ENCODE measurements at places on chromosomes 16 and 17.
A peak's percentile ranks its signal among the peaks of the same experiment; 100 is the strongest.

- ATAC-seq, result no peak
Measured at GRCh38 chr17:60321336-60322055, 70.4 kb downstream of the USP32 start.

DNA sequence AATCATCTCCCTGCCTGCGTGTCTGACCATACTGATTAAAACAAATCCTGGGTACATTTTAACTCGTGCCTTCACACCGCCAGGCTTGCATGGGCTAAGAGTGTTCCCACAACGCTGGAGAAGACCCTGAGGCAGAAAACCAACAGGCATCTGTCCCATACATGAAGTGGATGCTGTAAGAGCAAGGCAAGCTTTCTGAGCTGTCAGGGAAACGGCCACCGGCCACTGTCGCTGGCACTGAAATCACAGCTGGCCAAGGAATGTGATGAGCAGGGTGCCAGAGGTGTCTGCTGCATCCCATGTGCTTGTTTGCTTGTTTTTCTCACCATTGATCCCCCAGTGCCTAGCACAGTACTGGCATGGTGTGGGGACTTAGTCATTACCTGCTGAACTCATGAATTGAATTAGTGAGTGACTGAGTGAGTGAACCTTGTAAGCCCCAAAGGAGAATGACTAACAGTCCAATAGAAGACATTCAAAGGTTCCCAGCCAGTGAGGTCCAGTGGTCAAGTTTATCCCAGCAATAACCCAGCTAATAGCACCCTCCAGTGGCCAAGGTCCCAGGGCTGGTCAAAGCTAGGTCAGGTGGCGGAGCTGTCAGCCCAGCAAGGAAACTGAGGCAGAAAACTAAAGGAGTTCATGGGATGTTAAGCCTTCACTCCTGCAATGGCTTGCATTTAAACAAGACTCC lies 92.7 kb upstream of the CDH5 start:
- ATAC-seq, result no peak

DNA sequence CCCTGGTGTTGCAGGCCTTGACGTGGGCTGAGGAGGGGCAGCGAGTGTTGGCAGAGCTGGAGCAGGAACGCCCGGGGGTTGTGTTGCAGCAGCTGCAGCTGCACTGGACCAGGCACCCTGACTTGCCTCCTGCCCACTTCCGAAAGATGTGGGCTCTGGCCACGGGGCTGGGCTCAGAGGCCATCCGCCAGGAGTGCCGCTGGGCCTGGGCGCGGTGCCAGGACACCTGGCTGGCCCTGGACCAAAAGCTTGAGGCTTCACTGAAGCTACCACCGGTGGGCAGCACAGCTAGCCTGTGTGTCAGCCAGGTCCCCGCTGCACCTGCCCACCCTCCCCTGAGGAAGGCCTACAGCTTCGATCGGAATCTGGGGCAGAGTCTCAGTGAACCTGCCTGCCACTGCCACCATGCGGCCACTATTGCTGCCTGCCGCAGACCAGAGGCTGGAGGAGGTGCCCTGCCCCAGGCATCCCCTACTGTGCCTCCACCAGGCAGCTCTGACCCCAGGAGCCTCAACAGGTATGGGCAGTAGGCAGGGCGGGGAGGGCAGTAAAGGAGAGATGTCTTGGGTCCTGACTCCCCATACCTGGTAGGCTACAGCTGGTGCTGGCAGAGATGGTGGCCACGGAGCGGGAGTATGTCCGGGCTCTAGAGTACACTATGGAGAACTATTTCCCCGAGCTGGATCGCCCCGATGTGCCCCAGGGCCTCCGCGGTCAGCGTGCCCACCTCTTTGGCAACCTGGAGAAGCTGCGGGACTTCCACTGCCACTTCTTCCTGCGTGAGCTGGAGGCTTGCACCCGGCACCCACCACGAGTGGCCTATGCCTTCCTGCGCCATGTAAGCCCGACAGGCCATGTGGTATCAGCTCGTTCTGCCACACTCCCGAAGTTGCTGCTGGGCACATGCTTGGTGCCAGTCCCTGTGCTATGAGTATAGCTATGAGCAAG lies 5.6 kb downstream of the PLEKHG4 start:
- peak; percentile 43 for ATAC-seq

DNA sequence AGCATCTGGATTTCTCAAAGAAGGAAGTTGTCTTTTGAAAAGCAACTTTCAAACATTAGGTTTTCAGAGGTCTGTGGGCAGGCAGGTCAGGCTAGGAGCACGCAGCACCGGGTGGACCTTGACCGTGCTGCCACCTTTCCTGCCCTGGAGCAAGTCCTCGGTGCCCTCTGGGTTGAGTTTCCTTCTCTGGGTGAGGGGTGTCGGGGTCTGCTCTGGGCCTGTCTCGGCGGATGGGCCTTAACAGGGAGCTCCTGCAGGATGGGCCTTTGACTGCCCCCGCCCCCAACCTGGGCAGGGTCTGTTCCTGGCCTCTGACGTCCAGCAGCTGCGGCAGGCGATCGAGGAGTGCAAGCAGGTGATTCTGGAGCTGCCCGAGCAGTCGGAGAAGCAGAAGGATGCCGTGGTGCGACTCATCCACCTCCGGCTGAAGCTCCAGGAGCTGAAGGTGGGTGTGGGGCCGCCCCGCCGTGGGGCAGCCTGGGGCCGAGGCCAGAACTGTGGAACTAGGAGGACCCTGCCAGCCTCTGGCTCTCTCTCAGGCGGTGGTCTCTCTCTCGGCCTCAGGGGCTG lies 8.7 kb downstream of the DEF8 start:
- ATAC-seq, result no peak

DNA sequence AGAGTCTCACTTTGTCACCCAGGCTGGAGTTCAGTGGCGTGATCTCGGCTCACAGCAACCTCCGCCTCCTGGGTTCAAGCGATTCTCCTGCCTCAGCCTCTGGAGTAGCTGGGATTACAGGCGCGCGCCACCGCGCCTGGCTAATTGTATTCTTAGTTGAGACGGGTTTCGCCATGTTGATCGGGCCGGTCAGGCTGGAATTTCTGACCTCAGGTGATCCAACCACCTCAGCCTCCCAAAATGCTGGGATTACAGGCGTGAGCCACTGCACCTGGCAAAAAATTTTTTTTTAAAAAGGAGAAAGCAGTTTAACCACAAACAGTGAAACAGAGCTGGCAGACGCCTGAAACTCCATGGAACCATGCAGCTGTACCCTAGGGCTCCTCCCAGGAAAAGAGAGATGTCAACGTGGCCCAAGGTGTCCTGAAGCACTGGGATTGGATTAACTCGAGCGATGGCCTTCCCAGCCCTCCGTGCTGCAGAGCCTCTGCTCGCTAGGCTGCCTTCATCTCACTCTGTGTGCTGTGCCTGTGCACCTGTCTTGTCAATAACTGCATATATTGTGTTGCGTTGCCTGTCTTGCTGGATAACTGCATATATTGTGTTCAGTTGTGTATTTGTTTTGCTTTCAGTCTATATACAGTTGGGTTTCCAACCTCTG lies 29.6 kb upstream of the FOXK2 start:
- ATAC-seq, result no peak

DNA sequence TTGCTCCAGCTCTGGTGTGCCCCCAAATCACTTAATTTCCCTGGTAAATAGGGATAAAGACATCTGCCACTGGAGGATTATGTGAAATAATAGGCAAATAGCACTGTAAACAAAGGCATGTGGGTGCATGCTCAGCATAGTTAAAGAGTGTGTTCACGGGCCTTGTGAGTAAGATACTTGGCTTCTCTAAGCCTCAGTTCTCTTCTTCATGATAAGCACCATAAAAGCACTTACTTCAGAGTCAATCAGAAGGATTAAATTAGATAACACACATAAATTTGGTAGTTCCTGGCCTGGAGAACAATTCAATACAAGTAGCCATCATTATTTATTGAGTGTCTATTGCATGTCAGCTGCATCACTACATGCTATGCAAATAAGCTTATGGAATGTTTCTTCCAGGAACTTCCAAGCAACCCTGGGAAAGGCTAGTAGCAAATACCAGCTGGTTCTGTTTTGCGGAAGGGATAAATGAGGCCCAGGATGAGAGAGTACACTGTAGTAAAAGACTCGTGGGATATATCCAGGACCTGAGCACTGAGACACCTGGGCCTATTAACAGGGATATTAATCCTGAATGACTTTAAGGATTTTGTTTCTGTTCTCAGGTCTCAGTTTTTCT lies 14.5 kb downstream of the CCL11 start:
- peak; percentile 83 for ATAC-seq

GRCh38 chr17:1764284-1764683 lies 2.4 kb downstream of the SERPINF1 start:
- ATAC-seq, result peak; percentile 78
